ENCODE measurements at places on chromosomes 11 and 22.

- peak; percentile 94 for ATAC-seq
These were observed 45.4 kb downstream of the CASP12 start for GRCh38 chr11:104852811-104853210.

DNA sequence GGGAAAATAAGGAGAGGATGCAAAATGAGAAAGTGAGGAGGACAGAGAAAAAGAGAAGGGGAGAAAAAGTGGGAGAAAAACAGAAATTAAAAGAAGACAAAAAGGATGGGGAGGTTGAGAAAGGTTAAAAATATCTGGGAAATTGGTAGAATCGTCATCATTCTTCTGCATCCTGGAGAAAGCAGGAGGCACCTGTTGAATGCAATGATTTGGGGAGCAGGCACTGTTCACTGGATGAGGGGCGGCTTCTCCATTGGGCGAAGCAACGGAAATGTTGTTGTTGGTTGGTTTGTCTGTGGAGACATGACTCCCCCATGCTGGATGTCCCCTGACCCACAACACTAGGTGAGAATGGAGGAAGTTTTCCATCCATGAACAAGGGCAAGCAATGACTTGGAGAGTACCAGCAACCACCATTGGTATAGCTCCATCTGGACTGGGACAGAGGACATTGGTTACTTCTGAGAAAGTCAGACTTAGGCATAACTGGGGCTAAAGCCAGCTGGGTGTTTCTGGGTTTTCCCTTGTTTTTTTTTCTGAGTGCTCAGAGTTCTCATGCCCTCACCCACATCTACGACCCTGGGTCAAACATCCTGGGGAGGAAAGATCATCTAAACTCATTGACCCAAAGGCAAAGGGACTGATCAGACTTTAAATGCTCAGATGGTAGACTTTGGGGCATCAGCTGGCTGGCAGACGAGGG, 11.9 kb upstream of the CD44 start:
- no peak for ATAC-seq

- no peak for ATAC-seq
These were observed 501.3 kb upstream of the TENM4 start for GRCh38 chr11:79942090-79942489.

DNA sequence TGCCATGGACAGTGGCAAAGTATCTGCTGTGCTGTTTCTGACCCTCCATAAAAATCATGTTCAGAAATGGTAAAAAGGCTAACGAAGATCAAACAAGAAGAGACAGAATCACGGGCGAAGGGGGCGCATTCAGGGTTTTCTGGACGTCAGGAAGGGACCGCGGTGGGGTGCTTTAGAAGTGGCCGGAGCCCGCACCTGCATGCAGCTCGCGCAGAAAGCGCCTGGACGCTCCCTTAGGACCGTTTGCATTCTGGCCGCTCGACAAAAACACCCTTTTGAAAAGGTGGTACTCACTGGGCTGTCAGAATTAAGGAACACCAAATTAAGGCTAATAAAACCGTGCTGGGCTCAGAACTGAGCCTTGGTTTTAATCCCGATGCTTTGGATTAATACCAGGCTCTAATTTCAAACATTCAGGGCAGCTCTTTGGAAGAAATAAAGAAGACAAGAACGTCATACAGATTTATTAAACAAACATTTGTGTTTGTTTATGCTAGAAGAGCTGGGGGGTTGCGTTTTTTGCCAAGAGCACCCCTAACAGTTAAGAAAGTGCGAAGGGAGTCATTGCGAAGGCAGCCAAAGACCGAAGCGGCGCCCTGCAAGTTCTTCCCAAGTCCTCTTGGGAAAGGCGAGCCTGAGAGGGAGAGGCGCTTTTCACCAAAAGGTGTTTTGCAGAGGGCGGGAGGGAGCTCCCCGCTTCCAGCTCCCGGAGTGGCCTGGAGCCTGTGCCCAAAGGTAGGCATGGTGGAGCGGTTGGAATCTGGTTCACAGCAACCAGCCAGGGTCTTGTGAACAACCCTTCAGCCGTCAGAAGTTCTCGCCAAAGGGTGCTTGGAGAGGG, 47.7 kb upstream of the DBX1 start:
- no peak for ATAC-seq

GRCh38 chr22:50476868-50477267, 2.0 kb upstream of the SBF1 start:
- ATAC-seq, result no peak

GRCh38 chr22:38523029-38523428, 16.9 kb upstream of the DDX17 start:
- ATAC-seq, result no peak

GRCh38 chr11:87870086-87870485, 305.2 kb downstream of the RAB38 start:
- no peak for ATAC-seq

DNA sequence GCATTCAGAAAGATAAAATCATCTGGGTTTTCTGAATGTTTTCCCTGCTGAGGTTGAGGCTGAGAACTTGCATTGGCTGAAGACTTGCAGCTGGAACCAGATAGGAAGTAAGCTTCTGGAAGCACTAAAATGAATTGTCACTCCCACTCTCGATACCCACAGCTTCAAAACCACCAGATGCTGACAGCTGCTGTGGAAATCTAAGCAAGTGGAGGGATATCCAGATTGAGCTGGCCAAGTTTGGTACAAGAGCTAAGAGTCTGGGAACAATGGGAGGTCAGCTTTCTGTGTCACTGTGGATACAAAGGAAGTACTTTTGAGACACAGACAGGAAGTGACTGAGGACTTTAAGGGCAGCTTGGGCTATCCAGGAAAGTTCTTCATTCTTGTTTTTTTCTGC, 51.3 kb upstream of the CD44 start:
- ATAC-seq, result no peak

GRCh38 chr22:37741312-37741795, 44.5 kb downstream of the TRIOBP start:
- peak; percentile 44 for ATAC-seq

DNA sequence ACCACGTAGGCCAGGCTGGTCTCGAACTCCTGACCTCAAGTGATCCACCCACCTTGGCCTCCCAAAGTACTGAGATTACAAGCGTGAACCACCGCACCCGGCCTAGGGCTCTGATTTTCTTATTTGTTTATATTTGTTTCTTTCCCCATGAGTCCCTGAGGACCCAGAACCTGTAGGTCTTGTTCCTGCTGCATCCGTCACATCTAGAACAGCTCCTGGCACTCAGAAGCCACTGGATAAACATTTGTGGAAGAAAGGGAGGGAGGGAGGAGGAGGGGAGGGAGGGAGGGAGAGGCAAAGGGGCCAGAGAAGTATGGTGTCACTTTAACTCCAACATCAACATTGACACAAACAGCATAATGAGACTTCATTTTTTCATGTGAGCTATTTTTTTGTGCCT, 67.7 kb downstream of the CELSR1 start:
- no peak for ATAC-seq

GRCh38 chr11:105635466-105635865, 25.6 kb downstream of the GRIA4 start:
- no peak for ATAC-seq

- no peak for ATAC-seq
These were observed 99.8 kb upstream of the OR9G4 start for GRCh38 chr11:56848141-56848809.
